ENCODE measurements at places on chromosomes 11 and 22. TPM values are rescaled to one million over a fixed set of nuclear protein-coding genes. Genes with fewer than 3 reads are reported as not detected.
A peak's percentile ranks its signal among the peaks of the same experiment; 100 is the strongest.

DNA sequence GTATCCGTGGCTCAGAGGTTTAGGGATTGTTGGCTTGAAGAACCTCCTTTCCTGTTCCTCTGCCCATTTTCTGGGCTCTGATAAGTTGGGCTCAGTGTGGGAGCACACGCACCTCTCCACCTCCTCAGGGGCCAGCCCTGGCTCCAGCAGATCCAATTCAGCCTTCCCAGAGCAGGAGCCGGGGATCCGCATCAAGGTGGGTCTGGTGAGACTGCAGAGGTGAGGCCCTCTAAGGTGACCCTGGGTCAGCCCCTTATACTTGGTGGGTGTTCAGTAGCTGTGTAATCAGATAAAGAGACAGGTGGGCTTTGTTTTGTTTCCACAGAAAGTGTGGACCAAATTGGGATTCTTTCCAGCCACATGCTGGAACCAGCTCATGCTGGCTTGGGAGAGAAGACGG, 1466.0 kb downstream of the TBC1D22A start:
- no peak for DNase-seq

GRCh38 chr11:16154715-16155396, 201.5 kb downstream of the SOX6 start:
- DNase-seq, result no peak

- DNase-seq, result no peak
Observed at GRCh38 chr11:27926981-27927481, 180.9 kb downstream of the KIF18A start.

- DNase-seq, result no peak
Observed at GRCh38 chr11:132058211-132058772, 687.9 kb downstream of the NTM start.

DNA sequence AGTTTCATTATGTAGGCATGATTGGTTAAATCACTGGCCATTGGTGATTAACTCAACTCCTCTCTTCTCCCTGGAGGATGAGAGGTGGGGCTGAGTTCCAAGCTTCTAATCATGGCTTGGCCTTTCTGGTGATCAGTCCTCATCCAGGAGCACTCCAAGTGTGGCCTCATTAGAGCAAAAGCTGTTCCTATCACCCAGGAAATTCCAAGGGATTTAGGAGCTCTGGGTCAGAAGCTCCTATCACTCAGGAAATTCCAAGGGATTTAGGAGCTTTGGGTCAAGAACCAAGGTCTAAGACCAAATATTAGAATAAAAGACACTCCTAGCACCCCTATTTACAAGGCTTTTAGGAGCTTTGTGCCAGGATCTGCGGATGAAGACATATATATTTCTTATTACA, 168.0 kb upstream of the BDNF start:
- DNase-seq, result no peak

DNA sequence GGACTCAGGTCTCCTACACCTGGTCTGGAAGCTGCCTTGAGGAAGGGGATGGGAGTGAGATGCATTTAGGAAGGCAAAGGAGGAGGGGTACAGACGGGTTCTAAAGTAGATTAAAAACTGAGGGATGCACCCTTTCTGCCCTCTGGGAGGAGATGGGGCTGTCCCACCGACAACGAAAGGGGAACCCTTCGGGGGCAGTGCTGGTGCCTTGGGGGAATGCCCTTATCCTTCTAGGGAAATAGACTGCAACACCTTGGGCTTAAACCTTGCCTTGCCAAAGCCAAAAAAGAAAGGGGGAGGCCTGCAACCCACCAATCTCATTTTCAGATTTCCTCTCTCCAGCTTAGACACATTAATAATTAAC, 89.8 kb downstream of the PLEKHA7 start:
- no peak for DNase-seq

DNA sequence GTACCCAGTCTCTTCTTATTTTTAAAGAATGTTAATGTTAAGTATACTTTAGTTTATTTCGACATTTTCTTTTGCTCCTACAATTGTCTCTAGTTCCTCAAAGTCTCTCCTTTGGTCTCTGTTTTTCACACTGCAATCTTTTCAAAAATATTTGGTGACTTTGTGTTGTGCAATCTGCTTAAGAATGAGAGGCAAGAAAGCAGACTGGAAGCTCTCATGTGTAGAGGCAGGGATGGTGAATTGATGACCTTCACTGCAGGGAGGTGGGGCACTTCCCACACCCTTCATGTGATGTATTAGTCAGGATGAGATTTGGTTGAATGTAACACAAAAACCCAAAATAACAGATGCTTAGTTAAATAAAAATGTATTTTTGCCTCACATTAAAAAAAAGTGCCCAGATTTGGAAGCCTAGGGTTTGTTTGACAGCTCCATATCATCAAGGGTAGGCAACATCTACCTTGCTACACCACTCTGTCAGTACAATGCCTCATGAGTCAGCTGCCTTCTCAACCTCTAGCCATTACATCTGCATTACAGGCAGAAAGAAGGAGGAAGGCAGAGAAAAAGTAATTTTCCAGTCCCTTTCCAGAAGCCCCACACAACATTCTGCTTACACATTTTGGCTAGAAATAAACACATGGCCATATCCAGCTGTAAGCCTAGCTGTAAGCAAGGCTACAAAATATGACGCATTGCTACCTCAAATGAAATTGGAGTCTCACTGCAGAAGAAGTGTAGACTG, 3.8 kb upstream of the MMP27 start:
- no peak for DNase-seq

- no peak for DNase-seq
Observed at GRCh38 chr11:88431675-88432341, 94.3 kb upstream of the CTSC start.

DNA sequence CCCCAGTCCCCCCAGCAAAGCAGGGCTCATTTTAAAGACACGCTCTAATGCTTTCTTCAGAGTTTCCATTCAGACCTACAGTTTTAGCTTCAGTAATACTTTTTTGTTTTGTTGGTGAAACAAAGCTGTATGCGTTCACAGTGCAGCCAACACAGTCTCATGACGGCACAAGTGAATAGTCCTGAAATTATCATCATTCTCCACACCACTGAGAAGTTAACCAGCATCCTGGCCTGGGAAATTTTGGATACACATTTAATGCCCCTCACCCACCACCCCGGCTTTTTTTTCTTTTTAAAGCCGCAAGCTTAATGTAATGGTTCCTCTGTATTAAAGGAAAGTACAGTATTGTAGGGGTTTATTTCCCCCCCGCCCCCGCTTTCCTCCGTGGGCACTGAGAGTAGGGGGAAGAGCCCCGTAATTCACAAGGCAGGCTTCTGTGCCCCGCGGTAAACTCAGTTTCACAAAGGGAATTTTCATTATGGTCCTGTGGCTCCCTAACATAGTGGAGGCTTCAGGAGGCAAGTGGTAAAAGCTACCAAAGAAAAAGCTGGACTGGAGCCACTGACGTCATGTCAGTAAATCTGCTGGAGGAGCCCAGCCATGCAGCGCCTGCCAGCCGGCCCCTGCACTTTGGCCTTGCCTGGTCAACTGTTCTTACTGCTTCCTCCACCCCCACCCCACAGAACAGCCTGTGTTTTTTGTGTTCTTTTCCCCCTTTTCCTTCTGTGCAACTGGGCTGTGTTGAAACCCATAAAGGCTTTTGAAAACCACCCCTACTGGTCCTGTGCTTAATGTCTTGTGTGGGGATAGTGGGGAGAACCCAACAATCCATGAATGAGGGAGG, 18.2 kb downstream of the TEAD1 start:
- peak; percentile 88 for DNase-seq

DNA sequence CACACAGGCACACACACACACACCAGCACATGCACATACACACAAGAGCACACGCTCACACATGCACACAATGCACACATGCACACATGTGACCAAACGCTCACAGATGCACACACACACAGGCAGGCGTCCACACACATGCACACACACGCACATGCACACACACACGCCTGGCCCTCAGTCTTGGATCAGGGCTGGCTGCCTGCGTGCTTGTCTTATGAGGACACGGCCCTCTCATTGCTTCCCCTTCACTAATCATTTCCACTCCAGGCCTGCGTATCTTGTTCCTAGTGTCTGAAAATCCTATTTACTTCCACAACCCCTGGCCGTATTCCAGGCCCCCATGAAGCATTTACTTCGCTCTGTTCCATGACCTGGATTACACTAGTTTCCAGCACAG, 740.5 kb downstream of the BRD1 start:
- DNase-seq, result peak; percentile 20

- DNase-seq, result no peak
Observed at GRCh38 chr11:133134314-133135173, 397.8 kb downstream of the OPCML start.

DNA sequence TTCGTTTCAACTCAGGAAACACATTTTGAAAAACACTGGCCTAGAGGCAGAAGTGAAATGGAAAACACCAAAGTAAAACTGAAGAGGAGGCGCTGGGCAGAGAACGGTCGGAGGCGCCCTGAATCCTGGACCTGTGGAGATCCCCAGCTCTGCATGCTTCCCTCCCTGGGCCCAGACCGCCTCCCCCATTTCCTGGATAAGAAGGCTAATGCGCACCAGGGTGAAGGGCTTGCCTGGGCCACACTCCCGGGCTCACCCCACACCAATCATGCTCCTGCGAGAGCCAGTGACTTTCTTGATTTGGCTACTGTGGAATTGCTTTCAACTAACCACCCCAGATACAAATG, 167.1 kb downstream of the CRYBB2 start:
- DNase-seq, result no peak

GRCh38 chr11:83072350-83073242, 899 bp upstream of the RAB30 start:
- no peak for DNase-seq

- no peak for DNase-seq
Observed at GRCh38 chr11:124256076-124256475, at the start of gene OR8G5. Gene OR8G5 (plus strand): TSS chr11:124256376. CDS start chr11:124264932, 8,556 bp downstream.

- DNase-seq, result no peak
Observed at GRCh38 chr11:117945047-117945810, 16.0 kb upstream of the TMPRSS13 start.

DNA sequence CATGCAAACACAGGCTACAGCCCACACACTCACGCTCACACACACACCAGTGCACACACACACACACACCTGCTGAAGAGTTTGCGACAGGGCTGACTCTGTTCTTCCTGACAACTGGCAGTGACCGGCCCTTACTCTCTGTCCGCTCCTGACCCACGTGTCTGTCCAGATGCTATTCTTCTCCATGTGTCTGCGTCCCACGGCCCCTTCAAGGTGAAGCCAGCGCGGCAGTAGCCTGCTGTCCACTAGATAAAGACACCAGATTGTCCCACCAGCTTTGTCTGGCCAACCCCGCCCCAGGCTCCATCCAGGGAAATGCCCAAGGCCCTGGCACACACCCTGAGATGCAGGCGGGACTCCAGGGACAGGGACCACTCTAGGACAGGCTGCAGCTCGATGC, 713.9 kb downstream of the BRD1 start:
- no peak for DNase-seq

- DNase-seq, result no peak
Observed at GRCh38 chr11:12356944-12357655, 20.3 kb upstream of the PARVA start.

- no peak for DNase-seq
Observed at GRCh38 chr11:24870048-24870447, 373.2 kb downstream of the LUZP2 start.

GRCh38 chr11:128695539-128696221, 1.8 kb downstream of the FLI1 start:
- DNase-seq, result peak; percentile 87

GRCh38 chr22:49621601-49622210, 206.0 kb downstream of the BRD1 start:
- no peak for DNase-seq

DNA sequence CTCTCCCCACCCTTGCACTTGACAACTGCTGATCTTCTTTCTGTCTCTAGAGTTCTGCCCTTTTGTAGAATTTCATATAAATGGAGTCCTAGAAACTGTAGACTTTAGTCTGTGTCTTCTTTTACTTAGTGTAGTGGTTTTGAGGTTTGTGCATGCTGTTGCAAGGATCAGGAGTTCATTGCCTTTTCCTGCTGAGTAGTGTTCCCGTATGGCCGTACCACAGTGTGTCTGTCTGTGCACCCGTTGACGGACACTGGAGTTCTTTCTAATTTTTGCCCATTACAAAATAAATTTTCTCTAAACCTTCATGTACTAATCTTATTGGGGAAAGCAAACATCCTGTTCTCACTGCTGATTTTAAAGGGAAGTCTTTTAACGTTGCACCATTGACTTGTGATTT, 138.1 kb downstream of the TBC1D22A start:
- no peak for DNase-seq

DNA sequence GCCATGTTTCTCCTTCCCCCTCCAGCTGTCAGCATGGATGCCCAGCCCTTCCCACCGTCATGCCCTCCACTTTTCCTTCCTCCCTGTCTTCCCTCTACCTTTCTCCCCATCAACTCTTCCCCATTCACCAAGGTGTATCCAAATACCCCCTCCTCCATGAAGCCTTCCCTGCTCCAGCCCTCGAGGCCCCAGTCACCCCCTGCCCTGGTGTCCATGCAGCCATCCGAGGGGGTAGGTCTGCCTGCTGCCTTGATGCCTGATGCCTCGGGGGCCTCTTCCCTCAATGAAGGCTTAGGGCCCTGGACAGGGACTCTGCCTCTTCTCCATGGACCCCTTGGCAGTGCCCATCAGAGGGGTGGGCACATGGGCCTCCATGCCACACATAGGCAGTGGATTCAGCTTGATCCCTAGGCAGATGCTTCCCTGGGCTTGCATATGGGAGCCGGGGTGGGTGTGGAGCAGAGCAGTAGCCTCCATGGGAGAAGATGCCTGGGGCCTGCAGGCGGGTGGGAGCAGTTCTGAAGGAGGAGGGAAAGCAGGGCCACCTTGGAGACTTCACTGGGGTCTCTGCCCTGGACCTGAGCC, 795.8 kb downstream of the BRD1 start:
- no peak for DNase-seq

DNA sequence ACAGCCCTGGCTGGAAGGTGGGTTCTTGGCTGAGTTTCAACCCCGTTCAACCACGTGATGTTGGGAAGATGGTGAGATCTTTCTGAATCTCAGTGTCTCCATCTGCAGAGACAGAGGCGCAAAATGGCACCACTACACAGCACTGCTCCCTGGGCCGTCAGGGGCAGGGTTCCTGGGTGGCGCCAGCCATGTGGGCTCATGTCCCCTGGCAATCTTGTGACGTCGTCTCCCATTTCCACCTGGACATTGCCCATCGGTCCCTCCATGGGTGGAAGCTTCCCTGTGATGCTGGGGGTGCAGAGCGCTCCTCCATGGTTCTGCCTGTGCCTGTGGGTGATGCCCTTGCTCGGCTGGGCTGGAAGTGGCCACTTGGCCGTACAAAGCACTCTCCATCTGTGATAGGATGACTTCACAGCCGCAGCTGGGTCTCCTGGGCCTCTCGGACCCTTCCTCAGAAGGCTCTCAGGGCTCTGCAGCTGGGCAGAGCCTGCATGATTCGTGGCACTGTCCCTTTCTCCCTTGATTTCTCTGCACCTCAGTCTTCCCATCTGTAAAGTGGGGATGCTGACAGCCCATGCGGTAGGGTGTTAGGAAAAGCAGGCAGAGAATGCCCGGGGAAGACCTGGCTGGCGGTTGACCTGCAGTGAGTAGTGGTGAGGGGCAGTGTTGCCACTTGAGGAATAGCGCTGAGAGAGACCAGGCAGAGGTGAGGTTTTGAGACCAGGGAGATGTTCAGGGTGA, 35.2 kb downstream of the SMIM38 start:
- no peak for DNase-seq

- DNase-seq, result no peak
Observed at GRCh38 chr22:19044381-19044780, 77.8 kb downstream of the DGCR2 start.

The MS4A4A gene
- 8.8 TPM for total RNA-seq

The FLRT1 gene
- 1.2 TPM for total RNA-seq

The GLYAT gene
- total RNA-seq, result 0.22 TPM

The ANKRD49 gene
- total RNA-seq, result 6.4 TPM

The MPZL2 gene
- total RNA-seq, result 24.2 TPM

The SCUBE1 gene
- total RNA-seq, result 1.1 TPM

The FOSL1 gene
- total RNA-seq, result 2.0 TPM

Data from cardiac septum (tissue), 1 donor.